Left lobe of liver (tissue), 2 donors: ENCODE measurements at places on chromosomes 2 and 18. TPM values are rescaled to one million over a fixed set of nuclear protein-coding genes. Genes with fewer than 3 reads are reported as not detected.
A peak's percentile ranks its signal among the peaks of the same experiment; 100 is the strongest.

DNA sequence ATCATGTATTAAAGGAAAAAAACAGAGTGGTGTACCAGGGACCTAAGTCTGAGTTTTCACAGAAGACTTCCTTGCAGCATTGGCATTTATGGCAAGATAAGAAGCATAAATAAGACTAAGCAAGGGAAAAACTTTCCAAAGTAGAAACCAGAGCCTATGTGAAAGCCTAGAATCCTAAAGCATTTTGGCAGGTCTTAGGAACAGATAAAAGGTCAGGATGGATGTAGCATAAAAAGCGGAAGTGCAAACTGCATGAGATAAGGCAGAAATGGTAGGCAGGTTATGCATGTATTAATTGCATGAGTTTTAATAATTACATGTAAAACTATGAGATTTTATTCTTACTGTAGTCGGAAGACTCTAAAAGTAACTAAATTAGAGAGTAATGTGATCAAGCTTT is 596.5 kb downstream of the SUCLG1 start:
- no peak for DNase-seq

- DNase-seq: no peak
Observed at GRCh38 chr18:32802591-32803451, 30.0 kb upstream of the KLHL14 start.

DNA sequence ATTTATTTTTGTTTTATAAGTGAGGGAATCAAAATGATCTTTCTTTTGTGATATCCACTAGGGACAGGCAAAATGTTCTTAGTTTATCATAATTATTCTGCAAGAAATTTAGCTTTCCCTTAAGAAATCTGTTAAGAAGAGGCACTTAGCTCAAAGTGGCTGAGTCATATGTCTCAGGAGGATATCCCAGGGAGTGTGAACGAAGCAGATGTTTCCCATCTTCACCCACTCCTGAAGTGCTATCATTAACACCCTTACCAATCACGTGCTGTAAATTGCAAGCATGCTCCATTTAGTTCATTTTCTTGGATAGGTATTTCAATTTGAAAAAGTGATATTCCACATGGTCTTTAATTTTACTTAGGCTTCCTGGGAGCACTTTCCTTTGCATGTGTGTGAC is 774.3 kb upstream of the TMEFF2 start:
- DNase-seq: no peak

GRCh38 chr18:2312440-2312839 is 258.9 kb downstream of the METTL4 start:
- no peak for DNase-seq

DNA sequence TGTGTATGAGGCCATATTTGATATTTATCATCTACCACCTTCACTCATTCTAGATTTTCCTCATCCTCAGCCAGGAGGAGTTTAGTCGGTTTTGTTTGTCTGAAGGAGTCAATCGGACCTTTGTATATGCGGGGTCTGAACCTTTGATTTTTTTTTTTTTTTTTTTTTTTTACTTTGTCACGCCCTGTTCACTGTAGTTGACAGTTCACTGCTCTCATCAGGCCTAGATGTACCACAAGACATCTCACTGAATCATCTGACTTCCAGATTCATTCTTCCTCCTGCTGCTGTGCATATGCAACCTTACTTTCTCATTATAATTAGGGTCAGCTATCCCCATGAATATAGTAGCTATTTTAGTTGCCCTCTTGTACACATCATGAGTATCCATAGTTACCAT is 133.2 kb downstream of the ARHGAP15 start:
- no peak for DNase-seq

GRCh38 chr2:62038975-62039771 is 133.7 kb downstream of the COMMD1 start:
- no peak for DNase-seq

DNA sequence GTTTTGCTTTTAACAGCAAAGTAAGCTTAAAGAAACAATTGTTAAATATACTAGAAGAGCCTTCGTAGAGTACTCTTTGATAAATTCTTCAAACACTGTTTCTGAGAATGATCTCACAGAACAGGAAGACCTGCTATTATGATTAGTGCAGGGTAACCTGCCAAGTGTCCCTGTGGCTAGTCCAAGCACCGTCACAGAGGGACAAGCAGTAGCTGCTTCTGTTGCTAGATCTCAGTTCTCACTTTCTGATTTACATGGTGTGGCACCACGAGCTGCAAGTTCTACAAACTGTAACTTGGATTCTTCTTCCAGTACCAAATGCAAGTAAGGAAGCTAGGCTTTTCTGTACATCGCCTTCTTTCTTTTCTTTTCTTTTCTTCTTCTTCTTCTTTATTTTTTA is 121.5 kb downstream of the PIEZO2 start:
- no peak for DNase-seq

- peak; percentile 33 for DNase-seq
Observed at GRCh38 chr2:120736624-120737339, 1.1 kb downstream of the GLI2 start.

Gene ANTXR1
- total RNA-seq: 2.2 TPM

Gene SKA1
- 0.15 TPM for total RNA-seq

Gene IL36A
- total RNA-seq: not detected

Gene CDH2
- 34.2 TPM for total RNA-seq

Gene IL36B
- total RNA-seq: not detected
